Activated gamma-delta T cell (primary cell): ENCODE measurements at places on chromosomes 1 and 21.

GRCh38 chr21:43001316-43001715, 27.0 kb downstream of the PKNOX1 start:
- no peak for DNase-seq

- no peak for DNase-seq
Measured at GRCh38 chr1:204740354-204740753, 54.8 kb upstream of the LRRN2 start.

- DNase-seq = no peak
Measured at GRCh38 chr1:60090655-60091054, 17.1 kb upstream of the C1orf87 start.

DNA sequence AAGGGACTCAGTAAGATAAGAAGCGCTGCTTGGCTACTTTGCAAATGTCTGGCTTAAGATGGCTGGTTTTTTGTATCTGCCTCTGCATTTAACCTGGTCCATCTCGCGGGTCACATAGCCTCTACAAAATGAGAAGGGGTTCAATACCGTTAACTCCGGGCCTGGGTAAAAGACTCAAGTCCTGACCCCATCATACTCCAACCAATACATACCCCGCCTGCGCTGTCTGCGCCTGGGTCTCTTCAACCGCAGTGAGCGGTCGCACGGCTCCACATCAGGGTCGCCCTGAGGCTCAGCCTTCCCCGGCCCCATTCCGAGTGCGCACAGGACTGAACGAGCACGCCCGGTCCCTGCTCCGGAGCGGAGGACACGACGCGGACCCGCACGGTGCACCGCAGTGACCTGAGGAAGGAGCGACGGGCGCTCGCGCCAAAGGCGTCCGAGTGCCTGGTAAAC, 558 bp upstream of the PGD start:
- DNase-seq = no peak

GRCh38 chr21:25556091-25556490, 51.2 kb downstream of the MRPL39 start:
- DNase-seq = no peak

GRCh38 chr1:178267646-178268094, 173.8 kb downstream of the RASAL2 start:
- no peak for DNase-seq

- DNase-seq = no peak
Measured at GRCh38 chr1:42922687-42923366, 35.8 kb downstream of the SLC2A1 start.

GRCh38 chr1:67679691-67680090, 5.3 kb upstream of the GADD45A start:
- no peak for DNase-seq

- no peak for DNase-seq
Measured at GRCh38 chr1:151820940-151821339, 10.7 kb downstream of the RORC start.

DNA sequence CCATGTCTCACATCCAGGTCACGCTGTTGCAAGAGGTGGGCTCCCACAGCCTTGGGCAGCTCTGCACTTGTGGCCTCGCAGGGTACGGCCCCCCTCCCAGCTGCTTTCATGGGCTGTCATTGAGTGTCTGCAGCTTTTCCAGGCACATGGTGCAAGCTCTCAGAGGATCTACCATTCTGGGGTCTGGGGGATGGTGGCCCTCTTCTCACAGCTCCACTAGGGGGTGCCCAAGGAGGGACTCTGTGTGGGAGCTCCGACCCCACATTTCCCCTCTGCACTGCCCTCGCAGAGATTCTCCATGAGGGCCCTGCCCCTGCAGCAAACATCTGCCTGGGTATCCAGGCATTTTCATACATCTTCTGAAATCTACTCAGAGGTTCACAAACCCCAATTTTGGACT, 219.4 kb downstream of the LRRC7 start:
- DNase-seq = no peak

GRCh38 chr1:76430531-76430930, 356.0 kb downstream of the ST6GALNAC3 start:
- DNase-seq = no peak

GRCh38 chr1:200923601-200924000, 28.9 kb downstream of the INAVA start:
- no peak for DNase-seq

DNA sequence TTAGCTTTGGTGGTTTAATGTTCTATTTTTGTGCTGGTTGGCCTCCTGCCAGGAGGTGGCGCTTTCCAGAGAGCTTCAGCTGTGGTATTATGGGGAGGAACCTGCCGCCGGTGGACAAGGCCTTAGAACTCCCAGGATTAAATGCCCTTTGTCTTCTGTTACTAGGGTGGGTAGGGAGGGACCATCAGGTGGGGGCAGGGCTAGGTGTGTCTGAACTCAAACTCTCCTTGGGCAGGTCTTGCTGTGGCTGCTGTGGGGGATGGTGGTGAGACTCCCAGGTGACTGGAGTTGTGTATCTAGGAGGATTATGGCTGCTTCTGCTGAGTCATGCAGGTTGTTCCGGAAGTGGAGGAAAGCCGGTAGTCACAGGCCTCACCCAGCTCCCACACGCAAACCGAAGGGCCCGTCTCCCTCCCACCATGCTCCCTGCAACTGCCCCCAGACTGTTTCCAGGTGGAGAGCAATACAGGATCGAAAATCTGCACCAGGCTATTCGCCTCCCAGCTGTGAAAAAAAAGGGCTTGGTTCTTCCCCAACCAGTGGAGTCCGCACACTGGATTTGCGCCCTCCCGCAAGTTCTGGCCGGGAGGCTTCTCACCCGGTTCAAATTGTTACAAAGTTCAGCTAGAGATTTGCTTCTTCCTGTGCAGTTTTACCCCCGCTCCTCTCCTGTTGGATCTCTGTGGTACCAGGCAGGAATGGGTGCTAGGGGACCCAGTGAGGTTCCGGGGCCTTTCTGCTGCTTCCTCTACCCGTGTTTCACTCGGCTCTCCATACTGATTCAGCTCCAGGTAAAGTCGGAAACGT, 220.5 kb downstream of the CENPF start:
- DNase-seq = no peak

DNA sequence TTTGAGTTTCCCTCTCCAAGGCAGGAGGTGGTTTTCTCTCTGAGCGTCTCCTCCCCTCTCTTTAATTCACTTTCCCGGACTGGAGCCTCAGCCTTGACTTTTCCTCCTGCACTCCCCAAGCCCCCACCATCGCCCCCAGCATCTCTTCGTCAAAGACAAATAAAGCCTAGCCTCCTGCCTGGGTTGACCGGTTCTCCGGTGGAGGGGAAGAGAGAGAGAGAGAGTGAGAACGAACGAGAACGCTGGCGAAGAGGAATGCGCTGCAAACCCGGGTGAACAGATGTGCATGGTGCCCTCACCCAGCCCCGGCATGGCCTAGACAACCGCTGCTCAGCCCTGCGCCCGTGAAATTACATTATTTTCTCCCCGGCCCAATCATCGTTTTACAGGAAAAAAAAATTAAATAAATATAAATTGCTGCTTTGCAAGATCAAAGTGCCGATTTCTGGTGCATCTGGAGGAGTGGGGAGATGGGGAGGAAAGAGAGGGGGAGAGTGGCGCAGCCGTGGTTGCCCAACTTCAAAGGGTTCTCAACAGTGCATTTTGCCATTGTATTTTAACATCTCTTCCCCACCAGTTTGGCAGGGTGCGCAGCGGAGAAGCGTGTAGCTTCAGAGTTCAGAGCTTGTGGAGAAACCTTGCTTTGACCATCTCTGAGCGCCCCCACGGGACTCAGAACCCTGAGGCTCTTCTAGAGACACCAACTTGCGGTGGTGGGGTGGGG, 11.4 kb upstream of the TBX15 start:
- DNase-seq = no peak

- no peak for DNase-seq
Measured at GRCh38 chr1:78070210-78070609, 24.4 kb downstream of the GIPC2 start.

DNA sequence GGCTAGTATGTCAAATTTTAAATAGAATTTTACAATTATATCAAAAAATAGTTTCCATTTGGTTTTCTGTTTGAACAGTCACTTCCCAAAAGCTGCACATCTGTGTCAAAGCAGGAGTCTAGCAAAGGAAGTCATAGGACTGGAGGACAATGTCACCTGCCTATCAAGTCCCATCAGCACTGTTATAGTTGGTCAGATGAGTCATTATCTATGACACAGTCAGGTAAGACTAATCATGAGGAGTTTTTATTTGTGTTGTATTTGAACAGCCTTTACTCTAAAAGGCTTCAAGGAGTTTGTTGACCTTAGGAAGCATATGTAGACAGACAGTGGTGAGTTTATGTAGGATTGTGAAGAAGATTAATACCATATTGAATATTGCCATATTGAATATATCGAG, 74.2 kb upstream of the QSOX1 start:
- no peak for DNase-seq

- no peak for DNase-seq
Measured at GRCh38 chr1:164456272-164456671, 102.7 kb upstream of the PBX1 start.

- no peak for DNase-seq
Measured at GRCh38 chr1:181424786-181425403, 58.4 kb upstream of the CACNA1E start.

GRCh38 chr1:117527566-117528102, 78.2 kb upstream of the TENT5C start:
- DNase-seq = no peak

DNA sequence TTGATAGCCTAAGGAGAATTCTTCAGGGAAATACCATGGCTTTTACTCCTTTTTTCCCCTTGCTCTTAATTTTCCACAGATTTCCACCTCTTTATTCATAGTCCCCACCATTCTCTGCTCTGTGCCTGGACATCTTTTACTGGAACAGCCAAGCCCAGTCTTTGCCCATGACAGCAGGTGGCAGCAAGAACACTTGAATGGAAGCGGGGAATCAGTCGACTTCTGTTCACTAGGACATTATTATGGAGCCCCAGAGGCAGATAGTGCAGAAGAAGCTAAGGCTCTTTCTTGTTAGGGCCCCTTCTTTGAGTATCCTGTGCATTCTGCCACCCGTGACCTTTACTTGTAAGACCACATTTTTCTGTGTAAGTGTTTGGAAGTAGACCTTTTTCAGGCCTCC, 6.3 kb downstream of the OR14I1 start:
- DNase-seq = no peak
